ENCODE measurements at places on chromosomes 7 and 10.

DNA sequence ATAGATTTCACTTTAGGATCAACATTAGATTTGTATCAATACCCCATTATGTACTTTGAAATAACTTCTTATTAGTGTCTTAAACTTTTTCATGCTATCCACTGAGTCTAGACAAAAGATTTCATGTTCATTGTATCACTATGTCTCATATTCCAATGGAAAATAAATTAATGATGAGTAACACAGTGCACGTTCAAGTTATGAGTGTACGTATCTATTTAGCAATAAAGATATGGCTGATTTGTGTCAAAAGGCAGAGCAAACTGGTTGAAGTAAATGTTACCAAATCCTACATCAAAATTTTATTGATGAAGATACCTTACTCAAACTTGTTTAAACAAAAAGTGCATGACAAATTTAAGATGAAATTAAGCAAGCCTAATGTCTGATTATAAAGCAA, 102.4 kb downstream of the SEMA3E start:
- DNase-seq, result no peak

DNA sequence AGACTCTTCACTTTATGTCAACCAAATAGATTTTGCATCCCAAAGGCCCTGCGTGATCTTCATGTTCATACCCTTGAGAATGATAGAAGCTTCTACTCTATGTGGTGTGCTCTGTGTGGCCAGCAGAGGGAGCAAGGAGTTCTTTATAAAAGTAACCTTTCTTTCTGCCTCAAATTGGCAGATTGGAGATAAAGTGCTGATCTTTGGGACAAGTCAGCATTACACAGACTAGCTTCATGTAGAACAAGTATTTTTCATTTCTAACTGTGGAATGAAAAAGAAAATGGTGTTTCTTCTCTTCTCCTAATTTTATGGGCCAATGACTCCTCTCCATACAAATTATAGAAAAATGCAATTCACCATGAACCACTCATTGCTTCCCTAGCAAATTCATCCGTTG, 1214.1 kb downstream of the SORCS1 start:
- no peak for DNase-seq

DNA sequence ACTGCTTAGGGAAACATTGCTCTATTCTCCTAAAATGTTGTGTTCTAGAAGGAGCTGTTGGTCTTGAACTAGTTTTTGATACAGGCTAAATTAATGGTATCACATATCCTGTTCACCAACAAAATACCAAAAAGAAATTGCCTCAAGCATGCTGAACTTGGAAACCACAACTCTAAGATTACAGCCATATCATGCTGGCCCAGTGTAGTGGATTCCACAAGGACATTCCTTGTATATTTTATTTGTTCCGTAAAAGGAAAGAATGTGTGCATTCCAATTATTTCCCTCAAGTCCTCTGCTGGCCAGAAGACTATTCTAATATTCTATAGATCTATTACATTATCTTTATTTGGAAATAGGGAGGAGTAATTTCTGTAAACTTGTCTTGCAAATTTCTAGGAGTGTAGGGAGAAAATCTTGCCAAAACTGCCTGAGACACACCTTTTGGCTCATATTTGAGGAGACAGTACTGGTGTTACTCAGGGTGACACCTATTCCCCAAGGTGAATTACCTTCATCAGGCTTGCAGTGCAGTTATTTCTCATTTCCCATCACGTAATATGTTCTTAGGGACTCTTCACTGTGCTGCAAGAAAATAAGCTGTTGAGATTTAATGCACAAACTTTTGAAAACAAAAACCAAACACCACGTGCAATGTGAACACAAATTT, 1.9 kb upstream of the NEBL start:
- no peak for DNase-seq

GRCh38 chr7:34121366-34121765, 216.0 kb downstream of the BMPER start:
- DNase-seq, result no peak

DNA sequence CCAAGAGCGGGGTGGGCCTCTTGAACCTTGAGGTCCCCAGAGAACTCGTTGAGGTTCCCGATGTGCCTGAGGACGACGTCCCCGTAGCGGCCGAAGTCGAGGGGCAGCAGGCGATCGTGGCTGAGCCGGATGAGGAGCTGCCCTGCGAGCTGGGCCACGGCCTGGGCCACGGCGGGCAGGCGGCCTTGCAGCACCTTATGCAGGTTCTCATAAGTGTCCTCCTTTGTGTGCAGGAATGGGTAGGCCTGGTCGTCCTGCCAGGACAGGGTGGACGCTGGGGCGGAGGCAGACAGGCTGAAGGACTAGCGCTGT, 14.2 kb downstream of the TFR2 start:
- DNase-seq, result no peak

- DNase-seq, result no peak
Measured at GRCh38 chr10:110323503-110323902, 18.8 kb upstream of the SMNDC1 start.

DNA sequence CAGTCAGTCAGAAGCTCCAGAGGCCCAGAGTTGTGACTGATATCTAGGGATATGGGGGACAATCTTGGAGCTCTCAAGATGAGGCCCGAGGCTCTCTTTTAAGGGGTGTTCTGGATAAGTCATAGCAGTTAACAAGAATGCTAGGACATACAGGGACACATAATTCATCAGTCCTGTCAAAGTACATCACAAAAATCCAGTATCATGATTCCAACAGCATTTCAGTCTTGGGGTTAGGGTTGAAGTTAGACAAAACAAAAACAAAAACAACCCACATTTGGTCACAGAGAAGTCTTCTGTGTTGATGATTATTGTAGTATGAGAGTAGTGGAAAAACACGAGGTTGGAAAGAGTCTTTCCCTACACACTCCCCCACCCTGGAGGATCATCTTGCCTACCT, 39.4 kb downstream of the BTRC start:
- DNase-seq, result no peak
